GM04503 (cell line): ENCODE measurements at places on chromosomes 5 and 9.

DNA sequence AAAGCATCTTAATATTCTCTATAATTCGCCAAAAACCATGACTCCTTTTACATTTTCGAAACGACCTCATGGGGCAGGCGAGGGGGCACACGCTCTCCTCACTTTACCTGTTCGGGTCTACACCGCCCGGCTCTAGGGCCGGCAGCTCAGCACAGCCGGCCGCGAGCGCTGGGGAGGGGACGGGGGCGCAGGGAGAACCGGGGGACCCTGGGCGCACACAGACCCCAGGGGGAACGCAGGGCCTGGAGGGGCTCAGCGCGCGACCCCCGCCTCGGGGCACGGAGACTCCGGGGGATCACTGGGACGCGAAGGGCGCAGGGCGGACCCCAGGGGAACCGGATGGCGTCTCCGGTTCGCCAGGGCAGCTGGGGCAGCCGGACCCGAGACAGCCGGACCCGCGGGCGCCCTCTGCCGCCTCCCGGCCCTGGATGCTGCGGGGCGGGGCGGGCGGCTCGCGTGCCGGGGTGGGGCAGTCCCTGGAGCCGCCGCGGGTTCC lies at the start of gene AHRR:
AHRR (plus strand) TSS at position 485 of the 496 bp plus-strand sequence. CDS start 22,189 bp downstream, outside the sequence.
- no peak for DNase-seq

DNA sequence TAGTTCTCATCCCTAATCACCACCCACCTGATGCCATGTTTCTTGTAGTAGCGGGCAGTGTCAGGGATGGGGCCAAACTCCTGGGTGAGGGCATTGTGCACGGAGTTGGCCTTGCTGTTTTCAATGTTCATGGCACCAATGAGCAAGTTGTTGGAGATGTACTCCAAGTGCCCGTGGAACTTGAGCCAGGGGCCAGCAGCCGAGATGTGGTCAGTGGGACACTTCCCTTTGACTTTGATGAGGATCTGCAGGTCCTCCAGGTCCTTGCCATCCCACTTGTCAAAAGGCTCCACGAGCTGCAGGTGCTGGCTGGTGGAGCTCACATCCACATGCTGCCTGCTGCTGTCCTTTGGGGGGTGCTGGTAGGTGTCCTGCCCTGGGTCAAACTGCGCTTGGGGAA lies 162.2 kb upstream of the SV2C start:
- no peak for DNase-seq

GRCh38 chr9:131468031-131468430 lies 34.7 kb upstream of the POMT1 start:
- no peak for DNase-seq

- no peak for DNase-seq
Measured at GRCh38 chr5:156693113-156693512, 157.0 kb upstream of the PPP1R2B start.

DNA sequence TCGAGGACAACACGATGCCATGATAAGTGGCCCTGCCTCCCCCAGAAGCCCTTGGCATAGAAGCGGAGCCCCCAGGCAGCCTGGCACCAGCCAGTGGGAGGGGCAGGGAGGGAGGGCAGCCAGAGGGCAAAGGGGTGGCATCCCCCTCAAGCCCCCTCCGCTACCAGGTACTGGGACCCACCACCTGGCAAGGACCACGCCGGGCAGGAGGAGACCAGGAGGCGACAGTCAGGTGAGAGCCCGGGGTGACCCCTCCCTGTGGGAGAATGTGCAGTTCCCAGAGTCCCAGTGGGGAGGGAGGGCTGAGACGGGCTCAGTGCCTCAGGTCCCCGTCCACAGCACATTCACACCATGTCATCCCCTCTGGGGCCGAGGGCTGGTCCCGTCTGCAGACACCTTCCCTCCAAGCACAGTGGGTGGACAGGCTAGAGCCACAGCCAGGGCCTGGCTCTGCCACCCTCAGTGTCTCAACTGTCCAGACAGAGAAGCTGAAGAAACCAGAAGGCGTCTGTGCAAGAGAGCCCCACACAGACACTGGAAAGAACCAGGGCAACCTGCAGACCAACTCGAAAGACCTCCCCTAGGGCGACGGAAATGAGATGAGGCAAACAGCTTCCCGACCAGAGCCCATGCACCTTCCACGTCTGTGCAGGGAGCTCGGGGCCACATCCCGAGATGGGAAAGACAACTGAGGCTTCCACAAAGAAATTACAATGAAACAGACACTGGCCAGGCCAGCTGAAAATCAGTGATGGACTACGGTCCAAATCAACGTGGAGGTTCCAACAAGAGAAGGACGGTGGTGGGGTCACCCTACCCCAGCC lies 11.1 kb downstream of the BRD3 start:
- DNase-seq = no peak

GRCh38 chr9:120177121-120177520 lies 402.8 kb downstream of the CDK5RAP2 start:
- DNase-seq = no peak
